ENCODE measurements at places on chromosomes 7 and 10.

- peak; percentile 75 for DNase-seq
Measured at GRCh38 chr10:26438534-26439341, 597 bp downstream of the APBB1IP start.

DNA sequence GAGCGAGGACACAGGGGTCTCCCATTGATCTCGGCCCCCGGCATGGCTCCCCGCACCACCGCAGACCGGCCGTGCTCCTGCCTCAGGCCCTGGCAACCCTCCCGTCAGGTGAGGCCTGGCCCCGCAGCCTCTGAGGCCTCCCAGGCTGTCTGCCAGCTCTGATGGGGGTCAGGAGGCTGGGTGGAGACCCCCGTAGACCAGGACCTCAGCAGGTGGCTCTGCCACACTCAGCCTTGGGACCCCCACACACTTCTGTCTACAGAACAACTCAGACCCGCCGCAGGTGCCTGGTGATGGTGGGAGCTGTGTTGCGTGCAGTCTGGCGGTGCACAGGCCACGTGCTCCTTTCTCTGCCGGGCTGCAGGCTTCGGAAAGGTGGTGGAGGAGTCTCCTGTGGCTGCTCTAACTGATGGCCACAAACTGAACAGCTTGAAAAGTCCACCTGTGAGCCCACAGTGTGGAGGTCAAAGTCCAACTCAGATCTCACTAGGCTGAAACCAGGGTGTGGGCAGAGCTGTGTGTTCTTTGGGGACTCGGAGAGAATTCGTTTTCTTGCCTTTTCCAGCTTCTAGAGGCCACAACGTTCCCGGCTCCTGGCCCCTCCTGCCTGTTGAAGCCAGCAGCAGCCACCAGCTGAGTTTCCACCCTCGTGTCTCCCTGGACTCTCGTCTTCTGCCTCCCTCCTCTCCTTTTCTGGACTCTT lies 62.5 kb downstream of the PWWP2B start:
- DNase-seq: no peak

GRCh38 chr7:92622685-92623084 lies 32.5 kb upstream of the FAM133B start:
- no peak for DNase-seq

- DNase-seq: no peak
Measured at GRCh38 chr7:107644309-107644974, 16.2 kb upstream of the SLC26A4 start.

DNA sequence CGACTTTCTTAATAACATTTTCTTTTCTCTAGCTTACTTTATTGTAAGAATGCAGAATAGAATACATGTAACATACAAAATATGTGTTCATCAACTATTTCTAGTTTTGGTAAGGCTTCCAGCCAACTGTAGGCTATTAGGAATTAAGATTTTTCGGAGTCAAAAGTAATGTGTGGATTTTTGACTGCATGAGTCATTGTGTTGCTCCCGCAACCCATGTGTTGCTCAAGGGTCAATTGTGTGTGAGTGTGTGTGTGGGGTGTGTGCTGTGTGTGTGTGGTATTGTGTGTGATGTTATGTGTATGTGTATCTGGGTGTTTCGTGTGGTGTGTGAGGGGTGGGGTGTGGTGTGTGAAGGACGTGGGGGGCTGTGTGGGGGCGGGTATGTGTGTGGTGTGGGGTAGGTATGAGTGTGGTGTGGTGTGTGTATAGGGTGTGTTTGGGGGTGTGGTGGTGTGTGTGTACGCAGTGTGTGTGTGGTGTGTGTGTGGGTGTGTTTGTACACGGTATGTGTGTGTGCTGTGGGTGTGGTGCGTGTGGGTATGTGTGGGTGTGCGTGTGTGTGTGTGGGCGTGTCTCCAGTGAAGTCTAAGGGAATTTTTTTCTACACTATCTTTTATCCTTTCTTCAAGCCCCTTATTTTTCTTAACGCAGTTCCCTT lies 60.5 kb downstream of the RSU1 start:
- DNase-seq: no peak

GRCh38 chr7:34124765-34125164 lies 219.4 kb downstream of the BMPER start:
- no peak for DNase-seq

DNA sequence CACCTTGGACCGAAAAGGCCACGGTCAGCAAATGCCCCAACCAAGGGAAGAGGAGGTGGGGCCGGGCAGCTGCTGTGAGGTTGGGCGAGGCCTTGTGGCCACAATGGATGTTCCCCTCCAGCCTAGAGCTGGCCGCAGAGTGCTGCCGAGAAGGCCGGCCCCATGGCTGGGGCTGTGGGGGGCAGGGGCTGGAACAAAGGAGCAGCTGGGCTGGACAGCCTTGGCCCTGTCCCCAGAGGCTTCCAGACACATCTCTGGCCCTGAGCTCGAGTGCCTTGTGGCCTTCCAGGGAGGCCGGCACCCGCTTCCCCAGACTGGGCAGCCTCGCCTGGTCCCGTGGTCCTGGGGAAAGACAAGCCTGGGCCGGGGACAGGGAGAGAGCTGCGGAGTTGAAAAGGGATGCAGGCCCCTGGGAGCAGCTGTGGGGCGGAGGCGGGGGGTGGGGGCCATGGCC lies 88.0 kb downstream of the PDGFA start:
- DNase-seq: no peak

GRCh38 chr7:90817846-90818245 lies 221.7 kb downstream of the CDK14 start:
- no peak for DNase-seq

DNA sequence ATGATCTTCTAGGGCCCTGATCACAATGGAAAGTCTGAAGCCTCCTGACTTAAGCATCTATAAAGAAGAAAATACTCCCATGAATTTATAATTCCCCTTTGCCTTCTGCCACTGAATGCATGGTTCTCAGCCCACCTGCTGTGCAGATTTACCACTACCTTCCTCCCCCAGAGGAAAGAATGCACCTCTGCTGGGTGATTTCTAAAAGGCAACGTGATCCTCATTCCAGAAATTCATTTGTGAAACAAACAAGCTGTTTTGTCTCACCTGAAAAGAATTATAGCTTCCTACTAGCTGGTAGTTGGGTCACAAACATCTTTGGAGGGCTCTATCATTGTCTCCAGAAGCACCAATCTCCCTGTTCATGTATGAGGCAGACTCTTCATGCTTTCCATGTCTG lies 320.2 kb downstream of the CDC14C start:
- no peak for DNase-seq

- no peak for DNase-seq
Measured at GRCh38 chr7:84195295-84196060, 889 bp upstream of the SEMA3A start.

DNA sequence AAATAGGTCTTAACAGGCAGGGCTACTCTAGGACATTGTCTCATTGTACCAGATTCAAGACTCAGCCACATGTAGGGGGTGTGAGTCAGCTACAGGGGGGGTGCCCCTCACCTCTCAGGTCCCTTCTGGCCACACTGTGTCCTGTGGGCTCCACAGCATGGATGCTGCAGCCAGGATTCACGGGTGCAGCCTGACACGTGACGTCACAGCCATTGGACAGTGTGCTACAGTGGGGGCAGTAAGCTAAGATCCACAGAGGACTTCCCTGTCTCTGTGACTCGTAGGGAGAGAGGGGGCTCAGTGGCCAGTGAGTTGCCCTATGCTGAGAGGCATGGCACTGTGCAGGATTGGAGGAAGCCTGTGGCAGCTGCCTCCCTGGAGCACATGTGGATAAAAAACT lies 77.9 kb downstream of the TMEM178B start:
- DNase-seq: no peak

- DNase-seq: no peak
Measured at GRCh38 chr10:68633816-68634466, 73.8 kb downstream of the TET1 start.

DNA sequence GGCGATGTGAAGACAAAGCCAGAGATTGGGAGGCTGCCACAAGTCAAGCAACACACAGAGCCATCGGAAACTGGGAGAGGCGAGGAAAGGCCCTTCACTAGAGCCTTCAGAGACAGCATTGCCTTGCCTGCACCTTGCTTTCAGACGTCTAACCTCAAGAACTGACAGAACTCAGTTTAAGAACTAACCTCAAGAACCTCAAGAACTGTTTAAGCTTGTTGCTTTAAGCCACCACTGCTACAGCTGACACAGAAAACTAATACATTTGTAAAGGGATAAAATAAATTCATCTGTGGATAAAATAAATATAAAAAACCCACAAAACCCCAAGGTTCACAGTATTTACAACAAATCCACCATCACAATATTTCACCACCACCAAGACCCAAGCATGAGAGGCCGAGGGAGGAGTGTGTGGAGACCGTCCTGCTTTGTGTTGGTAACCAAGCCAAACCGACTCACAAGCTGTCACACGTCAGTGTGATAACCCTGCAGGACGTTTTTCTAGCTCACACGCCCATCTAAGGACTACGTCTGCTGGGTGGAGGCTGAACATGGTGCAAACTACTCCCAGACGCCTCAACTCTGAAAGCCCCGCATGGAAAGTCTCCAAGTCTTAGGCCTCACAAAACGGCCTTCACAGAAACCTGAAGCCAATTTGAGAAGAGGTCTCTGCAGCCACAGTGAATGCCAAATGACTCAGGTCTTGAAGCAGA lies 116.8 kb downstream of the ABLIM1 start:
- DNase-seq: peak; percentile 82

- no peak for DNase-seq
Measured at GRCh38 chr7:69620063-69620462, 21.8 kb downstream of the AUTS2 start.

DNA sequence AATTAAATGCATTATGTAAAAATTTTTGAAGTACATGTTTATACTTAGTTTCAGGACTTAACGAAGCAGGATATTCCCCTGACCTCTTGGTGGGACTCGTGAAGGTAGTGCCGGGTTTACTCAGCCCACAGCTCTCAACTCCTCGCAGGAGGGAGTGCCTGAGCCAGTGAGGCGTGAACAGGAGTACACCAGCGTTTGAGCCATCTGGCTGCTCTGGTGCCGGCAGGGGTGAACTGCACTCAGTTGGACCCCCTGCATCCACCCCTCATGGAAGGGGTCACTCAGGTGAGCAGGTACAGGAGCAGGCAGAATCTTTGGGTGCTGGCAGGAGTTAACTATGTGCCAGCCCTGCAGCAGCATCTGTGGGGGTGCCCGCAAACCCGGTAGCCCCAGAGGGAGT lies 625.1 kb upstream of the PCDH15 start:
- no peak for DNase-seq

DNA sequence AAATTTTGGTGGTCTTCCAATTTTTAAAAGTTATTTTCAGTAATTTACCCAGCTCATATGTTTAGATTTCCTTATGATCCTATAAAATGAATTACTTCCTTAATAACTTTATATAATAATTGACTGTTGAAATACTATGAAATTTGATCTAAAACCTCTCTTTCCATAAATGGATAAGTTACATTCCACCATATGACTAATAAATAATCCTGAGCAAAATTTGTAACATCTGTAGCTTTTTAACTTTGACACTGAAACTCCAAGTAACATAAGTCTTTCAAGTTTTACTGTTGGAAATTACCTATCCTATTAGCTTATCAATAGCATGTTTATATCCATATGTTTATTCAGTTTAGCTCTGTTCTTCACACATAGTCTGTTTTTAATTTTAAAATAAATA lies 85.3 kb downstream of the HECTD2 start:
- no peak for DNase-seq

DNA sequence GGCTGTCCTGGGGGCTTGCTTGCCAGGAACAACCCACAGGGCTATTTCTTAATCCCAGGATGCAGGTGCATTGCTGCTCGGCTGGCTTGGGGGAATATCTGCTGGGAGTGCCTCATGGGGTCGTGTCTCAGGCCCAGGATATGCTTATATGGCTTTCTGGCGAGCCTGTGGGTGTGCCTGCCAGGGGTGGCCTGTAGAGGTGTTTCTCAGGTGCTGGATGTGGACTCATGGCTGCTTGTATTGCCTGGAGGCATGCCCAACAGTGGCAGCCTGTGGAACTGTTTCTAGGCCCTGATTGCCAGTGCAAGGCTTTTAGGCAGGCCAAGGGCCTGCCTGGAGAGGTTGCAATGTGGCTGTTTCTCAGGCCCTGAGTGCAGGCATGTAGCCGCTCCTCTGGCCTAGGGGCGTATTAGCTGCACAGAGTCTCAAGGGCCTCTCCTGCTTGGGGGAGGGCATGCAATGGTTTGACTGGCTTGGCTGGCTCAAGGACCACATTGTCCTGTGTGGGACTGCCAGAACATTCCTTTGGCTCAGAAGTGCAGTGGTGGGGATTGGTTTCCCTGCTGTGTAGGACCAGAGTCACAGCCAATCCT lies 202.1 kb downstream of the ATRNL1 start:
- no peak for DNase-seq

- DNase-seq: no peak
Measured at GRCh38 chr7:24939416-24939815, 40.6 kb downstream of the OSBPL3 start.

DNA sequence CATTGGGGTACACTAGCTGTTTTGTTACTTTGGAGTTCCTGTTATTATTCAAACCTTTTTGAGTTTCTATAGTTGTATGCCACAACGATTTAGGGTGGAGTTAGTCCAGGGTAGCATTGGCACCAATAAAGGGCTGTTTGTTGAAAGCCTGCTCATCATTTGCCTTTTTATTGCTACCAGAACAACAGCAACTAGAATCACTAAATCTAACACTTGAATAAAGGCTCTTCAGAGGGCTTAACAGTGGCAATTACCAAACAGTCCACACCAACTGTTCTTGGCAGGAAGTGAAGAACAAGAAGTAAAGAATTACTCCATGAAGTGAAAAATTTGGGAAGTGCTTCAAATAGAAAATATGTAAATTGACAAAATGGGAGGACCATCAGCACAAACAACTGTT lies 621.4 kb downstream of the PHTF2 start:
- DNase-seq: no peak

DNA sequence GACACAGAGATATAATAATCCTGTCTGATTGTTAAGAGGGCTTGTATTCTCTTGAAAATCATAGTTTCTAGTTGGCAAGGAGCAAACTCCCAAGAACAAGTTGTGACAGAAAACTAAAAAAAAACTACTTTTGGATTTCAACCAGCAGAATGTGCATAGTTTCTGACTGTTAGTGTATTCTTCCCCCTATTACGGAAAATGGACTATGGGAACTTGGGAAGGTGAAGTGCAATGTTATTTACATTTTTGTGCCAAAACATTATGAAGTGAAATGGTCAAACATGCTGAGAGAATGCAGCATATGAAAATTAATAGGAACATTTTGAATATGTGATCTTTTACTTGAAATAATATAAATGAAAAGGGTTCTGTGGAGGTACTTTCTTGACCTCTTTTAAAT lies 660.8 kb downstream of the SUGCT start:
- DNase-seq: no peak

GRCh38 chr7:116188-116981 lies 76.0 kb upstream of the FAM20C start:
- DNase-seq: no peak

DNA sequence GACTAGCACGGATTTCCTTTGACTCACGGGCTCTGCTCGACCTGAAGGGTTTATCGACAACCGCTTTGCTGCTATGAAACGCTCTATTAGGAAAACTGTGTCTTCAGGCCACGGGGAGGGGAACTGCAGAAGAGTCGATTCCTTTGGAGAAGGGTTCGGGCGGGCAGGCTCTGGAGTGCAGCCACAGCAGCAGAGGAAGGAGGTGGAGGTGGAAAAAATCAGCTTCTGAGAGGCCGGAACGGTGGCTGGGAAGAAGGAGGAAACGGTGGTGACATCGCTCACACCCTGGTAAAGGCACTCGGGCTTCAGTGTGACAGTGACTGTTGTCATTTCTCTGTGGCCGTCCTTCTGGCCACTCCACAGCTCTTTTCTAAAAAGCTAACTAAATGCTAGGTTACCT lies 64.6 kb upstream of the MGMT start:
- DNase-seq: no peak
